ENCODE measurements at places on chromosomes 4 and X. TPM values are rescaled to one million over a fixed set of nuclear protein-coding genes. Genes with fewer than 3 reads are reported as not detected.

GRCh38 chr4:145613566-145614232 lies 5.5 kb upstream of the MMAA start:
- H3K27me3 ChIP-seq = no peaks in the 10 kb centered on the region
- H3K27ac ChIP-seq = no peak overlapping the region
- H3K4me1 ChIP-seq = no peaks in the 10 kb centered on the region
- DNase-seq = no peak
- no peaks in the 10 kb centered on the region for H3K36me3 ChIP-seq
- no peak overlapping the region for H3K4me3 ChIP-seq

- H3K27ac ChIP-seq = no peak overlapping the region
- H3K36me3 ChIP-seq = no peaks in the 10 kb centered on the region
- no peak for DNase-seq
- H3K4me1 ChIP-seq = no peaks in the 10 kb centered on the region
These were observed 815.9 kb upstream of the FRG1 start for GRCh38 chr4:189124791-189125190.

GRCh38 chrX:16310326-16310725 lies 143.0 kb downstream of the MAGEB17 start:
- H3K36me3 ChIP-seq = no peaks in the 10 kb centered on the region
- no peak for DNase-seq
- H3K27ac ChIP-seq = no peak overlapping the region
- H3K27me3 ChIP-seq = no peaks in the 10 kb centered on the region
- no peaks in the 10 kb centered on the region for H3K4me1 ChIP-seq

DNA sequence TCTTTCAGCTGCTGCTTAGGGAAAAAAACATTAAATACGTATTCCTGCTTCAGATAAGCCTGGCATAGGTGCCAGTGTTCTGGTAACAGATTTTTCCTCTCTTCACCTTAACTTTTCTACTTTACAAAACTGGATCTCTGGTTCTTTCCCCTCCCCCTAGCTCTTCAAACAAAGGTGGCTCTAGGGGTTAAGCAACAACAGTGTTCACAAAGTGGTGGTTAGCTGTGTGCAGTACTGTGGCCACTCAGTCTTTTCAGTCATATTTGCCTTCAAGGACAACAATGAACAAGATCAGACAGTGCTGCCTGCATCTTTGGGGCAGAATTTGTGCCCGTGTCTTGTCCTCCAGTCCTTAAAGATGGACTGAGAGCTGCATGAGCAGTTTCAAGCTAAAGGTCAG lies 15.1 kb upstream of the RGN start:
- H3K36me3 ChIP-seq = no peaks in the 10 kb centered on the region
- H3K4me3 ChIP-seq = no peak overlapping the region
- H3K27ac ChIP-seq = no peak overlapping the region
- no peaks in the 10 kb centered on the region for H3K27me3 ChIP-seq
- DNase-seq = no peak
- H3K4me1 ChIP-seq = no peaks in the 10 kb centered on the region

- H3K4me1 ChIP-seq = no peaks in the 10 kb centered on the region
- H3K36me3 ChIP-seq = no peaks in the 10 kb centered on the region
- H3K27ac ChIP-seq = no peak overlapping the region
These were observed 59.0 kb upstream of the PPP2R3B start for GRCh38 chrX:445727-446126.

GRCh38 chr4:87193958-87194675 lies 26.3 kb downstream of the KLHL8 start:
- H3K27me3 ChIP-seq = no peaks in the 10 kb centered on the region
- no peak overlapping the region for H3K27ac ChIP-seq
- no peaks in the 10 kb centered on the region for H3K36me3 ChIP-seq
- H3K4me3 ChIP-seq = no peak overlapping the region

GRCh38 chrX:69430785-69431184 lies 73.3 kb upstream of the NALF2 start:
- H3K27ac ChIP-seq = no peak overlapping the region
- no peaks in the 10 kb centered on the region for H3K36me3 ChIP-seq
- 0 out of 2 replicates have a peak, but pooled peaks cover 2% of the 10 kb centered on the region for H3K4me1 ChIP-seq
- no peak for DNase-seq
- H3K27me3 ChIP-seq = no peaks in the 10 kb centered on the region
- no peak overlapping the region for H3K4me3 ChIP-seq

Gene AMTN
- 0.26 TPM for total RNA-seq

All from SJCRH30 (cell line).